ENCODE measurements at places on chromosomes 12 and 14.

- DNase-seq: no peak
Observed at GRCh38 chr12:24940157-24940556, 8.7 kb downstream of the BCAT1 start.

GRCh38 chr14:29016050-29016900, 249.7 kb downstream of the FOXG1 start:
- DNase-seq: no peak

DNA sequence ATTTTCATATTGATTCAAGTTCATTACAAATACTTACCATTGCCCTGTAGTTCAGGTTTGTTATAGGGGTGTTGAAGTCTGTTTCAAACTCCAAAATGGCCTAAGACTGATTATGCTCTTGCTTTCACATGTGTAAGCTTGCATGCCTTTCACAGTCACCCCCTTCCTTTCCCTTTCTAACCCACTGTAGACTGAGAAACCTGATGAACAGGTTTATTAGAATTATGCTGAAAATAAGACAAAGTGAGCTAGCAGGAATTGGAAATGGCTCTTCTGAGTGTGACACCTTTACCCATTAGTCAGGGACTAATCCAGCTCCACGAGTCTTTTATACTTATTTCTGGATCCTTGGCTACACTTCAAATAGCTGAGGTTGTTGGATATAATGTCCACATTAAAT, 38.9 kb downstream of the FBXO33 start:
- DNase-seq: no peak

- DNase-seq: no peak
Observed at GRCh38 chr12:76449583-76449982, 101.4 kb upstream of the BBS10 start.

GRCh38 chr12:14769466-14769968, 33.8 kb downstream of the WBP11 start:
- DNase-seq: no peak

DNA sequence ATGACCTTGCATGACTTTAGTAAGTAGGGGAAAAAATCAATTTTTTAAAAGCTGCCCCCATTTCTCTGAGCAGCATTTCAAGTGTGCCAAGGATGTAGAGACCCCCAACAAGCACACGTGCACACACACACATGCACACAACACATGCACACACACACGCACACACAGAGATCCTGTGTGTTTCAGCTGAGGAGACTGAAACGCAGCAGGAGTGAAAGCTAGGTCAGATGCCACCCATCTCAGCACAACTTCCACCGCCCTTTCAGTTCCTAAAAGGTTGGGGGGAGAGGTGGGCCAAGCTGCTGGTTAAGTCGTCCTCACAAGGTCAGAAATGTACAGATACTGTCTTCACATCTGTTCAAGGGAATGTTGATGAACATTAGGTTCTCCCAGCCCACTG, 13.9 kb downstream of the MYL2 start:
- DNase-seq: no peak

DNA sequence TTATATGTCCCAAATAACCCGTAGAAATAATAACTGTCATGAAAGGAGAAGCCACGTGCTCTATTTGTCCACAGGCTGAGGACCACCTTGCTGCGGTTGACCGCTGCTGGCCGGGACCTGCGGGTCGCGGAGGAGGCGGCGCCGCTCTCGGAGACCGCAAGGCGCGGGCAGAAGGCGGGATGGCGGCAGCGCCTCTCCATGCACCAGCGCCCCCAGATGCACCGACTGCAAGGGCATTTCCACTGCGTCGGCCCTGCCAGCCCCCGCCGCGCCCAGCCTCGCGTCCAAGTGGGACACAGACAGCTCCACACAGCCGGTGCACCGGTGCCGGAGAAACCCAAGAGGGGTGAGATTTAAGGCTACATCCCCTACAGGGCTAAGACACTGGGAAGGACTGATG, 21.0 kb downstream of the RPGRIP1 start:
- DNase-seq: no peak

GRCh38 chr14:77961847-77962580, 162.1 kb downstream of the ADCK1 start:
- DNase-seq: no peak

GRCh38 chr14:44529026-44529425, 21.9 kb upstream of the FSCB start:
- no peak for DNase-seq

DNA sequence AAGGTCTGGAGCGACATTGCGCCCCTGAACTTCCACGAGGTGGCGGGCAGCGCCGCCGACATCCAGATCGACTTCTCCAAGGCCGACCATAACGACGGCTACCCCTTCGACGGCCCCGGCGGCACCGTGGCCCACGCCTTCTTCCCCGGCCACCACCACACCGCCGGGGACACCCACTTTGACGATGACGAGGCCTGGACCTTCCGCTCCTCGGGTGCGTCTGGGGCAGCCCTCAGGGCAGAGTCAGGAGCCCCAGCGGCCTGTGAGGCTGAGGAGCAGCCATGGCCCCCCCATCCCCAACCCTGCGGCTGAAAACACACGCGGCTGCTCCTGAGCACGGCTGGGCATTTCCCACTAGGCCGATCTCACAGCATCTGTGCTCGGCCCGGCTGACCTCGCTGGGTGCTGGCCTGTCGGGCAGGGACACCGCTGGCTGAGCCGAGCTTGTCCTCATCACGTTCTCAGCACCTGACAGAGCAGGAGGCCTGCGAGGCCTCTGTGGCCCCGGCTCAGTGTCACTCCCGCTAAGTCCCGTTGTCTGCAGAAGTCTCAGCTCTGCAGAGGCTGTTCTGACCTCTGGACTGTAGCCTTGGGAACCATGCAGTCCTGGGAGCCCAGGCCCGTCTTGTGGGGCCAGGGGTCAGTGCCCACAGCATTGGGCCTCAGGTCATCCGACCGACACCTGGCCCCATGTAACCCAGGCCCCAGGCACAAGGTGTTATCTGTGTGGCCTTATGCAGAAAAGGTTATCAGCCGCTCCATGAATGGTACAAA, 12.6 kb downstream of the MMP17 start:
- no peak for DNase-seq

DNA sequence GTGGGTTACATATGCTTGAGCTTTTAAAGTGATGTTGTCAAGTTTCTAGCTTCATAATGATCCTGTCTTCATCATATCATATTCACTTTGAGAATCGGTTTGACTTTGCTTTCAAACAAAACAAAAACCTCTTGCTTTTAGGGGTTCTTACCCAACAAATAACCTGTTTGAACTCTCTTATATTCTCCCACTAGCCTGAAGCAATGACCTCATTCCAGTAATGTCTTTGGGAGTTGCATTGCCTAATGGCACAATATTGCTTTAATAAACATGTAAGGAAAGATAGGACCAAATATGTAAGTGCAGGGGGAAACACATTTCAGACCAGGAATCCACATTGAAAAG, 27.7 kb downstream of the WBP11 start:
- no peak for DNase-seq

GRCh38 chr14:90756755-90757345, 59.4 kb downstream of the TTC7B start:
- no peak for DNase-seq

DNA sequence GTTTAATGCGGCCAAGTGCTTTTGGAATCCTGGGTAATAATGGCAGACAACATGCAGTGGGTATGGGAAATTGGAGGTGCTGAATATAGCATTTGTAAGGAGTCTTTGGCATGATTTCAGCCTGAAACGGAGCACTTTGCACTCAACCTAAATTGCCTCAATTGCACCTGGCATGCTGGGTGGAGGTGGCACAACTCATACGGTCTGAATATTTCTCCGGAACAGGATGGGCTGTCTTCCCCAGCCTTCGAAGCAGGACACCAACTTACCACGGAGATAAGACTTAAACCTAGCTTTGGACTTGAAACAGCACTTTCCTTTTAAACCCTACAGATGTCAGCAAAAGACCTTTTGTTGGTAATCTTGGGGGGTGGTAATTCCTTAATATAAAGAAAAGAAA, 153.7 kb upstream of the SRRM4 start:
- no peak for DNase-seq

DNA sequence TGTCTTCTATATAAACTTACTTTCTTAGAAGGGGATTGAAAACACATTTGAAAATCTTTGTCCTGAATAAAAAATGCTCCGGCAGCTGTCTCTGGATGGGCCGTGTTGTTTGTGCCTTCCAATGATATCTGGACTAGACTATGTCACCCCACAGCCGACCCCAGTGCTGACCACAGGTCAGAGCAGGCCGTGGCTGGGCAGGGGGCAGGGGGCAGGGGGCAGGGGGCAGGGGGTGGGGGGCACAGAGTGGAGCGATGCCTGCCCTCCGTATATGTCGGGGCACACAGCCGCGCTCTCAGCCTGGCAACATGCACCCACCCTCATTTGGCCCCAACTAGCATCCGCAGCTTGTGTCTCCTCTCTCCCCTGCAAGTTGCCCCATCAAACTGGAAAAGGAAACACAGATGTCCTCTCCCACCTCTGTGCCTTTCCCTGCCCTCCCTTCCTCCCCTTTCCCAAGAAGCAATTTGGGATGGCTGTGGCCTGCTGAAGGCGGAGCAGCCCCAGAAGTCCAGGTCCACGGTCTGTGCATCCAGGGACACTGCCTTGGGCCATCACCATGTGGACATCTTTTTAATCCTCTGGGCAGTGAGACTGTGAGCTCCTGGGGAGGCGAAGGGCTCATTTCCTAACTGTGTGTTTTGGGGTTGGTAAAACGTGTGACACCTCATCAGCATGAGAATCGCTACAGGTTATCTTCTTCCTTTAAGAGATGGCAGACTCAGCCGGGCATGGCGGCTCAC, 295.7 kb upstream of the RTL1 start:
- DNase-seq: no peak

DNA sequence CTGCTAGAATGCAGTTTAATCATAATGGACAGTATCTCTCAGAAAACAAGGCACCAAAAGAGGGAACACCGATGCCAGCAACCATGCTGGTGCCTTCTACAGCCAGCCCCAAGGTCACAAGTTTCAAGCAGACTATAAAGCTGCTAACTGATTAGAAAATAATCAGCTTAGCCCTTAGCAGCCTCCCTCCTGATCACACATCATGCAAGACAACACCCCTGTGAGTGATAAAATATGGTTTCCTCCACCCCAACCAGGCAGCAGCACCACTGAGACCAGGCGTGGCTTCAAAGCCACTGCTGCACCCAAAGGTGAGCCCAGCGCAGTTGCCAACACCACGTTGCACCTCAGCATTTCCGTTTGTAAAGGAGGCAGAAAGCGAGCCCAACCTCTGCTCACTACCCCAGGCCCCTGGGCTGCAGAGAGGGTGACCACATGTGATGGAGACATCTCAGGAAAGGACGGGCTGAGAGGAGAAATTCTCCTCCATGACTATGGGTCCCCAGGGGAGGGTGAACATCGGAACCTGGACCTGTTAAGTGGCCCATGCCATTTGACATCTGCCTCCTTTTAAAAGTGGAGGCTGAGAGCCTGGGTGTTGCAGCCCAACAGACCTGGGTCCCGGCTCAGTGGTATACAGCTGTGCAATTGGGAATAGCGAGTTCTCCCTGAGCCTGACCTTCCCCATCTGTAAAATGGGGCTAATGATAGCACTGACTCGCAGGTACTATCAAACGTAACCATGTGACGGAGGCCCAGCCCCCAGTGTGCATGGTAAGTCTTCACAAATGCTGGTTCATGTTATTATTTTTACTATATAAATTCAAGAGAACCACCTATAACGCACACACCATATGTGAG, 11.5 kb downstream of the ZFP36L1 start:
- DNase-seq: peak; percentile 60

- DNase-seq: no peak
Observed at GRCh38 chr12:89597770-89598169, 71.9 kb upstream of the POC1B start.

DNA sequence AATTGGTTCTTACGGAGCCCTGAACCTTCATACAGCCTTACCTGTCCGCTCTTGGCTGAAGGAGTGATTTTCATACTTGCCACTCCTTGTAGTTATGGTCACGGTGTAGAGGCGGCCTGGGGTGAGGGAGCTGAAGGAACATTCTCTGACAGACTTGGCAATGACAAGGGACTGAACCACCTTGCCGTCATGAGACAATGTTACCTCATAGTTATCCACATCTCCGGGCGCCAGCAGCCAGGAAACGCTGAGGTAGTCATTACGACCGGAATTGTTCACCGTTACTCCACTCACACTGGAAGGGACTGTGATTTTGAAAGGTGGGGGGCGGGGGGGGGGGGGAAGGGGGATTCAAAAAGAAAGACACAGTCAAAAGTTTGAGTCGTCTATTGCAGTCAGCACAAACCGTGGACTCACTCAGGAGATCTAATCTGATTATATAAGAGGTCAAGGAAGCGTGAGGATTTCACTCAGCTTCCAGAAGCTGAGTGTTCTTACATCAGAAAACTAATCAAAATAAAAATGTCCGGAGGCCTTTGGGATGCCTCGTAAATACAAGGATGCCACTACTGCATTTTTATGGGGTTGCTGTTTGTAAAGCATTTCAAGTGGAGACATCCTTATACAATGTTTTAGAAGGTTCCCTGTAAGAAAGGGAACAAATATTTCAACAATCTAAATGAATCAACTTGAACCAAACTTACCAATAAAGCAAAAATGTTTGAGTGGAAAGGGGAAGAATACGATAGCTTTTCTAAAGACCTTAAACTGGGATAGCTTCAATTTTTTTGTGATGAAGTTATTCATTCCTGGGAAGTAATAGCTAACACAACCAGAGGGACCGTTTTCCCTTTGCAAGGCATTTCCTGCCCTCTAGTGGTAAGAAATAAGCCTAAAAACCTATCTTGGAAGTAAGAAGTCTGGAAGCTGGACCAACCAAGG, 60.6 kb downstream of the PTPRB start:
- DNase-seq: no peak

DNA sequence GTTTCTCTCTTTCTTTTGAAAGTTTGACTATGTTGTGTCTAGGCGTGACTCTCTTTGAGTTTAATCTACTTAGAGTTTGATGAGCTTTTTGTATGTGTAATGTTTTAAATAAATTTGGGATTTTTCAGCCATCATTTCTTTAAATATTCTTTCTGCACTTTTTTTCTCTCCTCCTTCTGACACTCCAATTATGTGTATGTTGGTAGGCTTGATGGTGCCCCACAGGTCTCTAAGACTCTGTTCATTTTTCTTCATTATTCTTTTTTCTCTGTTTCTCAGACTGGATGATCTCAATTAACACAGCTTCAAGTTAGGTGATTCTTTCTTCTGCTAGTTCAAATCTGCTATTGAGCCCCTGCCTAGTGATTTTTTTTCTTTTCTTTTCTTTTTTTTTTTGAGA, 14.5 kb upstream of the CCND2 start:
- no peak for DNase-seq

GRCh38 chr12:75991753-75992152, 39.8 kb downstream of the PHLDA1 start:
- no peak for DNase-seq

GRCh38 chr12:80709811-80710726, 2.6 kb downstream of the MYF6 start:
- no peak for DNase-seq

GRCh38 chr14:23816371-23816770, 137.2 kb upstream of the DHRS4 start:
- DNase-seq: no peak

- DNase-seq: no peak
Observed at GRCh38 chr12:96263449-96263902, 69.3 kb downstream of the ELK3 start.

GRCh38 chr12:69608114-69608513, 2.6 kb downstream of the LRRC10 start:
- no peak for DNase-seq
